ENCODE measurements at places on chromosomes 6 and 20. TPM values are rescaled to one million over a fixed set of nuclear protein-coding genes. Genes with fewer than 3 reads are reported as not detected.

RIMS1 gene
- not detected for total RNA-seq

ZNFX1 gene
- total RNA-seq: 54.5 TPM

PHACTR1 gene
- 0.49 TPM for total RNA-seq

NOP56 gene
- total RNA-seq: 263 TPM
